ENCODE measurements at places on chromosomes 2 and 18. TPM values are rescaled to one million over a fixed set of nuclear protein-coding genes. Genes with fewer than 3 reads are reported as not detected.

Gene SLC5A7
- 0.19 TPM for total RNA-seq

Gene ALPG
- not detected for total RNA-seq

Gene HOXD11
- total RNA-seq, result not detected

Gene IHH
- not detected for total RNA-seq

Gene BUB1
- total RNA-seq, result 4.9 TPM

Gene SPAST
- total RNA-seq, result 15.4 TPM

Gene SLC4A5
- 0.62 TPM for total RNA-seq

DNA sequence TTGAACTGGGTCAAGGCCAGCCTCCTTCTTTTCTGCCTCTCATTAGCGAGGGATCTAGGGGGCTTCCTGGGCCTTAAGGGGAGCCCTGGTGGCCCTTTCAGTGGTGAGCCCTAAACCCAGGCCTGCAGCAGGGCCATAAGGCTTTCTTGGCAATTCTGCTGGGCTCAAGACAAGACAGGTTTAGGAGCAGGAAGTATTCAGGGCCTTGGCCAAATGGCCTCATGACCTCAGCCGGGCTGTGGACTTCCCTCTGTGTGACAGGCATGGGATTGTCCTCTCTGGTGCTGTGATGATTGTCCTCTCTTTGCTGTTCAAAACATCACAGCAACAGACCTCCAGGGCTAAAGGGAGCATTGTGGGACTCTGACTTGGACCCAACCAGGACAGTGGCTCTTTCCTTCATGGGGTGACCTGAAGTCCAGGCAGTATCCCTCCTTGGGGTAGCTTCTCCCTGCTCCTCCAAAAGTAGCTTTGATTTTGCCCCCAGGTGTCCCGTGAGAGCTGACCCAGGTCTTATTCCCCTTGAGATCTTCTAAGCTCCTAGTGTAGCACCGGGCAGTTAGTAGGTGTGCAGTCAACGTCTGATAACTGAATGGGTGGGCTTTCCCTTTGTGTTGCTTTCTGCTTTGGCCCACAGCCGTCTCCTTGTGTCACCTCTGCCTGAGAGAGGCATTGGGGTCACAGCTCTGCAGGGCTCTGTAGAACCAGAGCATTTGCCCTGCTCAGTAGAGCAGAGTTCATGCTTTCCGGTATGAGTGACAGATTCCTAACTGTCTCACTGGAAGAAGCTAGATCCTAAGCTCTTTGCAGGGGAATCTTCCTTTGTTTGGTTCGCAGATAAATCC is 14.7 kb downstream of the FOSL2 start:
- H3K36me3 ChIP-seq, result peaks cover 98% of the 10 kb centered on the region
- H3K4me3 ChIP-seq, result peak overlapping the region; percentile 1
- H3K4me1 ChIP-seq, result peaks cover 95% of the 10 kb centered on the region
- DNase-seq, result no peak
- H3K27ac ChIP-seq, result peak overlapping the region; percentile 84

DNA sequence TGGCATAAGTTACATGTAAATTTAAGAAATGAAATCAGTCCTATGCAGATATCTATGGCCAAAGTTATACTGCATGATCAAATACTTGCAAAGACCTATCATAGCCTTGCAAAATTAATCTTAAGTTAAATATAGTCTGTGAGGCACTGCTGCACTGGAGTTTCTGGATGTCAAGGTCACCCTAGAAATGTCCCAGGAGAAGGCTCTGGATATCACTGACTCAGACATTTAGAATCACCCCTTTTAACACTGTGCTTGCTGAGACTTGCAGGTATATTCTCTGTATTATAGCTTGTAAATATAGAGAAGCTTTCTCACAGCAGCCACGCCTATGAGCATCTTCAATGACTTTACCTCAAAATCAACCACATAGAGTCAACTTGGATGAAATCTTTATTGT is 51.5 kb downstream of the ETAA1 start:
- H3K27me3 ChIP-seq, result no peaks in the 10 kb centered on the region
- H3K36me3 ChIP-seq, result no peaks in the 10 kb centered on the region
- DNase-seq, result no peak
- H3K4me1 ChIP-seq, result peaks cover 3% of the 10 kb centered on the region

GRCh38 chr2:211793690-211794089 is 744.9 kb downstream of the ERBB4 start:
- no peaks in the 10 kb centered on the region for H3K4me1 ChIP-seq
- H3K27ac ChIP-seq, result no peak overlapping the region
- no peak for DNase-seq
- H3K36me3 ChIP-seq, result no peaks in the 10 kb centered on the region

- no peak for DNase-seq
- H3K4me1 ChIP-seq, result no peaks in the 10 kb centered on the region
- H3K27ac ChIP-seq, result no peak overlapping the region
- H3K27me3 ChIP-seq, result no peaks in the 10 kb centered on the region
- H3K36me3 ChIP-seq, result no peaks in the 10 kb centered on the region
Measured at GRCh38 chr2:225650041-225650440, 250.5 kb downstream of the NYAP2 start.

GRCh38 chr2:199977984-199978415 is 22.6 kb downstream of the MAIP1 start:
- H3K27ac ChIP-seq, result no peak overlapping the region
- no peaks in the 10 kb centered on the region for H3K27me3 ChIP-seq
- peaks cover 37% of the 10 kb centered on the region for H3K4me1 ChIP-seq

GRCh38 chr18:834082-834720 is 22.2 kb upstream of the YES1 start:
- no peak overlapping the region for H3K27ac ChIP-seq
- H3K4me1 ChIP-seq, result peaks cover 34% of the 10 kb centered on the region
- H3K27me3 ChIP-seq, result peaks cover 4% of the 10 kb centered on the region
- DNase-seq, result no peak

DNA sequence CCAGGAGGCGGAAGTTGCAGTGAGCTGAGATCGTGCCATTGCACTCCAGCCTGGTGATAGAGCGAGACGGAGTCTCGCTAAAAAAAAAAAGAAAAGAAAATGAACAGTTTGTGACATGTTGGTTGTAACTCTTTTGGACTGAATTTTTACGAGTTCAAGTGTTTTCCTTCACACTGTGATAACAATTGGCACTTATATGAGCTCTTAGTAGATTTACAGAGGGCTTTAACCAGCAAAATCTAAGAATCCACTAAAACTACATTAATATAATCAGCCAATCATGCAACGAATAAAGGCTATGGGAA is 2.1 kb upstream of the GEMIN6 start:
- H3K36me3 ChIP-seq, result peaks cover 7% of the 10 kb centered on the region
- H3K27me3 ChIP-seq, result no peaks in the 10 kb centered on the region
- H3K4me3 ChIP-seq, result no peak overlapping the region

DNA sequence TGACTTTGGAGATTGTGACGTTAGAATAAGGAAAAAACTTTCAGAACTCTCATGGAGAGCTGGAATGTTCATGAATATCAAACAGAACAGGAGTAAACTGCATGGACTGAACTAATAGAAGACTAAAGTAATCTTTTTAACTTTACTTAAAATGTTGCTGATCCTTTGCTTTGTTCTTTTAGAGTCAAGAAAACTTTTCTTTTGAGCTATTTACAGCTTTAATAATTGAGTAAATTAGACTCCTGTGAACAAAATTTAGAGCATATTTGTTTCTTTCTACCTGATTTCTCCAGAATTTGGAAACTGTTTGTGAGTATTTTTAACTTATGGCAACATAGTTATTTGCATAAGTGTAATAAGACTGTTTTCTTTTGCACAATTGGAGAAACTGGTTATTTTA is 146.3 kb downstream of the CDCA7 start:
- H3K36me3 ChIP-seq, result no peaks in the 10 kb centered on the region
- no peak overlapping the region for H3K27ac ChIP-seq
- H3K27me3 ChIP-seq, result no peaks in the 10 kb centered on the region
- no peak overlapping the region for H3K4me3 ChIP-seq
- H3K4me1 ChIP-seq, result no peaks in the 10 kb centered on the region

GRCh38 chr2:179671043-179671981 is 190.1 kb downstream of the ZNF385B start:
- no peak overlapping the region for H3K4me3 ChIP-seq
- no peaks in the 10 kb centered on the region for H3K36me3 ChIP-seq
- H3K27me3 ChIP-seq, result no peaks in the 10 kb centered on the region
- no peak for DNase-seq
- H3K4me1 ChIP-seq, result no peaks in the 10 kb centered on the region

DNA sequence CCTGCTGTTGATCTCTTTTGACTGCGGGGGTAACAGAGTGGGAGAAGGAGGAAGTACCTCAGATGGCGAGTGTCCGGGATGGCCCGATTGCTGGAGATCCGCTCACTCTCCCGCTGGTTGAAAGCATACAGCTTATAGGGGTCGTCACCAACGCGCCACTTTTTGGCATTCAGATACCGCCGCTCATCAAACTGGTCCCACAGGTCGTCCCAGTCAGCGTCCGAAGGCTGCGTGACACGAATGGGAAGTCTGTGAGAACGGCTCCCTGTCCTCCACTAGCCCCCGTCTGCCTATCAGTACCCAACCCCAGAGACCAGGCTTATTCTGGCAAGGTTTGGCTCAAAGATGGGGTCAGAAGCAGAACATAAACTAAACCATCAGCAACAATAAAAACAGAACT is 145.5 kb downstream of the GALNT14 start:
- DNase-seq, result no peak
- H3K27ac ChIP-seq, result no peak overlapping the region
- no peaks in the 10 kb centered on the region for H3K27me3 ChIP-seq
- H3K4me1 ChIP-seq, result no peaks in the 10 kb centered on the region

- peaks cover 10% of the 10 kb centered on the region for H3K4me1 ChIP-seq
- no peaks in the 10 kb centered on the region for H3K36me3 ChIP-seq
- no peak for DNase-seq
- no peaks in the 10 kb centered on the region for H3K27me3 ChIP-seq
- H3K27ac ChIP-seq, result no peak overlapping the region
Measured at GRCh38 chr18:12474146-12474545, 66.4 kb downstream of the PRELID3A start.

- no peaks in the 10 kb centered on the region for H3K36me3 ChIP-seq
- H3K4me3 ChIP-seq, result no peak overlapping the region
- no peaks in the 10 kb centered on the region for H3K27me3 ChIP-seq
- H3K4me1 ChIP-seq, result peaks cover 51% of the 10 kb centered on the region
- no peak for DNase-seq
Measured at GRCh38 chr2:100893392-100894104, 73.6 kb downstream of the NPAS2 start.

DNA sequence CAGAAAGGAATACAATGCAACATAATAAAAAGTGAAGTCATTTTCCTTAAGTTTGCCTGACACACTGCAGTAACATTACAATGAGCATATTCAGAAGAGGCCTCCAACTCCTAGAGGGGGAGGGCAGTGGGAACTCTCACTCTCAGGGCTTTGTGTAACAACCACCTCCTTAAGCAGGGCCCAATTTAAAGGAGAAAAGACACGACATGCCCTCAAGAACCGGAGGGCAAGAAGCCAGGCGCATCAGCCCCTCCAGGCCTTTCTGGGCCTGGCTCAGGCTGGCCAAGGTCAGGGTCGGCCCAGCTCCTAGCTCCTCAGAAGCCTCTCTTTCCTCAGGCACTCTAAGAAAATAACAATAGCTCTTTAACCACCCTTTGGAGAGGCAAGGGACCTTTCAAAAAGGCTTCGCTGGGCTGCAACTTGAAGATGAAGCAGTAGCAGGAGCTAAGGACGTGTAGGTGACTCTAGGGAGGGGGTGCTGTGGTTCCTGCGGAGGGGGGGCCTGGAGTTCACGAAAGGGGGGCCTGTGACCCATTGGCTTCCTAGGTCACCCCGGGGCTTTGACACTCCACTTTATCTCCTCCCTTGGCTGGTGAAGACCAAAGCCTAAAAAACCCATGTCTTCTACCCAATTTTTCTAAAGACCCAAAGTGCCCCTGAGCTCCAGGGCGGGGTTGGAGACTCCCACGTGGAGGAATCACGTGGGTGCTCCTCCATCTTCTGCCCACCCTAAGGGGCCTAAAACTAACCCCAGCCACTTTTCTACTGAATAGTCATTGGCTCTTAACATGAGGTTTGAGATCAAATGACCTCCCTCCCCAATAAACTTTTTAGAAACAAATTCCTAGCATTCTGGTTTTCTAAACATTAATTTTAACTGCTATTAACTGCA is 13.3 kb downstream of the SERTAD2 start:
- H3K4me1 ChIP-seq, result peaks cover 100% of the 10 kb centered on the region
- H3K27ac ChIP-seq, result peak overlapping the region; percentile 69
- no peak overlapping the region for H3K4me3 ChIP-seq
- DNase-seq, result no peak
- H3K36me3 ChIP-seq, result peaks cover 20% of the 10 kb centered on the region

DNA sequence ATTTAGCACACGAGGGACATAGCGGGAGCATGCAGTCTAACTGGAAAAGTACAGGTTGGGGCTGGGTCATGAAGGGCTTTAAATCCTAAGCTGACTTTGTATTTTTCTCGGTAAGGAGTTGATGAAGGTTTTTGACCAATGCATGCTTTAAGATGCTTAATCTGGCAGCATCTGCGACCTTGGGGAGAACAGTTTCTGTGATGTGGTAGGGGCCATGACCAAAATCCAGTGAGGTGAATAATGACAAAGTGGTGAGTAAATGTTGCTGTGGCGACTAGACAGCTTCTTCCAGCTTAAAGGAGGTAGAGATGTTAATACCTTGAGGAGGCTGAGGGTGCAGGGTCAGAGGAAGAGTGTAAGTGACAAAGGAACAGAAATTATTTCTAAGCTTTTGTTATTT is 174.6 kb upstream of the ALPP start:
- peaks cover 12% of the 10 kb centered on the region for H3K4me1 ChIP-seq
- no peak overlapping the region for H3K4me3 ChIP-seq
- DNase-seq, result no peak
- H3K27me3 ChIP-seq, result no peaks in the 10 kb centered on the region
- no peak overlapping the region for H3K27ac ChIP-seq
- no peaks in the 10 kb centered on the region for H3K36me3 ChIP-seq

GRCh38 chr2:206641226-206641625 is 1.1 kb upstream of the FAM237A start:
- peaks cover 7% of the 10 kb centered on the region for H3K4me1 ChIP-seq
- H3K27ac ChIP-seq, result no peak overlapping the region
- no peak overlapping the region for H3K4me3 ChIP-seq
- peaks cover 51% of the 10 kb centered on the region for H3K27me3 ChIP-seq
- DNase-seq, result no peak

DNA sequence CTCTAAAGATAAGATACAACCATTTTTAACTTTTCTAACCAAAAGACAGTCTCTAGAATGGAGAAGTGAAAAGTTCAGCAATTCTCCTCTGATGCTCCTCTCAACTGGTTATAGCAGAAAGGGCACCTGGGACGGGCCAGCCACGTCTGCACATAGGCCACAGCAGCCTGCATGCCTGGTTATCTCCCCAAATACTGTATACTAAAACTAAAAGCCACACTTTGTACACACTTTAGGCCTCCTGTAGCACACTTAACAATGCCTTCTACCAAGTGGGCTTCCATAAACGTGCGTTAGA is 179.1 kb downstream of the ANKRD44 start:
- H3K27ac ChIP-seq, result no peak overlapping the region
- no peak overlapping the region for H3K4me3 ChIP-seq
- peaks cover 3% of the 10 kb centered on the region for H3K4me1 ChIP-seq
- DNase-seq, result no peak
- no peaks in the 10 kb centered on the region for H3K27me3 ChIP-seq
- no peaks in the 10 kb centered on the region for H3K36me3 ChIP-seq

DNA sequence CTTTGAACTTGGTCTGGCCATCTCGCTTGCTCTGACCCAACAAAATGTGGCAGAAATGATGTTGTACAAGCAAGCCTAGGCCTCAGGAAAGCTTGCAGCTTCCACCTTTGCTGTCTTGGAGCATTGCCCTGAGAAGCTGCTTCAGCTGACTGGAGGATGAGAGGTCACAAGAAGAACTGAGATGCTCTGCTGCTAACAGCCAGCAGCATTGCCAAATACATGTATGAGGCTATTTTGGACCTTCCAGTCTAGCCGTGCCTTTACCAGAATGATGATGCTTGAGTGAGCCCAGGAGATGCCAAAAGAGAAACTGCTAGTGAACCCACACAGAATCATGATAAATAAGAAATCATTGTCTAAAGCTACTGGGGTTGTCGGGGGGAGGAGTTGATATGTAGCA is 13.2 kb upstream of the ITGAV start:
- no peak overlapping the region for H3K4me3 ChIP-seq
- H3K27ac ChIP-seq, result no peak overlapping the region
- no peaks in the 10 kb centered on the region for H3K4me1 ChIP-seq
- H3K27me3 ChIP-seq, result no peaks in the 10 kb centered on the region
